AG04450 (cell line): ENCODE measurements at places on chromosomes 12 and 14.

- DNase-seq = no peak
Observed at GRCh38 chr14:37340353-37340752, 142.6 kb downstream of the MIPOL1 start.

DNA sequence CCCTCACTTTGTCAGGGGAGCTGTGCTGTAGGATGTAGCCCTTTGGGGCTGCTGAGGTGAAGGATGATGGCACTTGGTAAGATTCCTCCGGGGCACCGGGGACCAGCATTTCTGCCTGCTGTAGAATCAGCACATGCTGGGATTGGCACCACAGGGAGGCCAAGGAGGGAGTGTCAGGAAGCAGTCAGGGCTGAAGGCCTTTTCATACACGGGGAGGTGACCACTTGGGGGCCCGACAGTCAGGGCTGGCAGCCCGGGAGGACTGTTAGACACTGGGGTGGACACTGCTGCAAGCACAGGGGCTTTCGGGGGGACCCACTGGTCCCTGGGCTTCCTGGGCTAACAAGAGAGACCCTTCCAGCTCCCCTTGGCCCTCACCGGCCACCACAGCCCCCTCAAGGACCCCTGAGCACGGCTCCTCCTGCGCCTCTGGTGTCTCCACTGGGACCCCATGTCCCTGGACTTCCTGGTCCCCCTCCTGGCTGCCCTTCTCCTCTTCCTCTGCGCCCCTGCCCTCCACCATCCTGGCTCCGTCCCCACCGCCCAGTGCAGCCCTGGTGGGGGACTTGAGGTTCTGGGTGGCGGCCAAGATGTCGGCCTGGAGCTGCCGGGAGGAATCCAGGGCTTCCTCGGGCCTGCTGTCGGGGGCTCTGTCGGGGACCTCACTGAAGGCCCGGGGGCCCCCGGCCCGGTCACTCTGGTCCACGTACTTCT is 6.5 kb downstream of the TMEM119 start:
- no peak for DNase-seq

- DNase-seq = no peak
Observed at GRCh38 chr14:93002049-93002448, 79.1 kb downstream of the CHGA start.

- DNase-seq = no peak
Observed at GRCh38 chr12:65019696-65020234, 101.3 kb downstream of the WIF1 start.

GRCh38 chr12:38138225-38139221 is 178.1 kb upstream of the ALG10B start:
- DNase-seq = peak; percentile 27

DNA sequence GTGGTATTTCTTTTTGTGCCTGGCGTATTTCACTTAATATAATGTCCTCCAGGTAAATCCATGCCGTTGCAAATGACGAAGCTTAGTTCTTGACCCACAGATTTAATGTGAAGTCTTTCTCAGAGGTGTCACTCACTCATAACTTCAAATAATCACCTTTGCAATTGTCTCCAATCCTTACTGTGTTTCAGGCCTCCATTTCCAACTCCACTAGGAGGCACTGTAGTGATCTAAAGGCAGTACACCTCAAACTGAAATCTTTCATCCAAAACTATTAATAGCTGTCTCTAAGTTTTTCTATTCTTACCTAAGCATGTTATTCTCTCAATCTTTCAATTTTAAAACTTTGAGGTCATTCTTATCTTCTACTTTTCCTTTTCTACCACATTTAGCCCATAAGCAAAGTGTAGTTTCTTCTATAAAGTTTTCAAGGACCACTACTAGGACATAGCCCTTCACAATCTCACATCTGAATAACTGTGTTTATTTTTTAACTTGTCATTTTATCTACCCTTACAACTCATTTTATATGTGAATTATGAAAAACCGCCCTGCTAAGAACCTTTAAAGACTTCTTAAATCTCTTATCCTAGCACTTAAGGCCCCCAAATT is 25.5 kb upstream of the FBXO34 start:
- no peak for DNase-seq

DNA sequence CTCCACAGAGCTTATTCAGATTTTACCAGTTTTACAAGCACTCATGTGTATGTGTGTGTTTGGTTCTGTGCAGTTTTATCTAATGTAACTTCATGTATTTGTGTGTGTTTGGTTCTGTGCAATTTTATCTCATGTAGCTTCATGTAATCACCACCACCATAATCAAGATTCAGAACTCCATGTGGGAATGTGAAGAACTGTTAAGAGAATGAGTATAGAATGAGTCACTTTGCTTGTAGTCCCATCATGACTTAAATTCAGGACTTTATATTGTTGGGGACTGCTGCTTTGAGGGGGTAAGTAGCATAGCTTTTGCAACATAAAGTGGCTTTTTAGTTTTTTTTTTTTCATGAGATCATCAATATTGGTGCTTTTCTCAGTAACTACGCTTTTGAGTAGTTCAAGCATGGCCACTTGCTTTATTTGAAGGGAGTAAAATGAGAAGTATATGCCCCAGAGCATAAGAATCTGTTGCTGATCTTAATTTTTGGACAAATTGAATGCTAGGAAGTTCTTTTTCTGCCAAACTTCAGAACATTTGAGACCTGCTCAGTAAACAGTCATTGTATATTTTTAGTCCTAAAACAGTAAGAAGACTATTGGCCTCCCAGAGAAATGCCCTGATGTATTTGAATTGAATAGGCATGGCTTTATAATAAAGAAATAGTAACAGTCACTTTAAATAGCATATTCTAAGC is 28.8 kb downstream of the PROX2 start:
- no peak for DNase-seq

DNA sequence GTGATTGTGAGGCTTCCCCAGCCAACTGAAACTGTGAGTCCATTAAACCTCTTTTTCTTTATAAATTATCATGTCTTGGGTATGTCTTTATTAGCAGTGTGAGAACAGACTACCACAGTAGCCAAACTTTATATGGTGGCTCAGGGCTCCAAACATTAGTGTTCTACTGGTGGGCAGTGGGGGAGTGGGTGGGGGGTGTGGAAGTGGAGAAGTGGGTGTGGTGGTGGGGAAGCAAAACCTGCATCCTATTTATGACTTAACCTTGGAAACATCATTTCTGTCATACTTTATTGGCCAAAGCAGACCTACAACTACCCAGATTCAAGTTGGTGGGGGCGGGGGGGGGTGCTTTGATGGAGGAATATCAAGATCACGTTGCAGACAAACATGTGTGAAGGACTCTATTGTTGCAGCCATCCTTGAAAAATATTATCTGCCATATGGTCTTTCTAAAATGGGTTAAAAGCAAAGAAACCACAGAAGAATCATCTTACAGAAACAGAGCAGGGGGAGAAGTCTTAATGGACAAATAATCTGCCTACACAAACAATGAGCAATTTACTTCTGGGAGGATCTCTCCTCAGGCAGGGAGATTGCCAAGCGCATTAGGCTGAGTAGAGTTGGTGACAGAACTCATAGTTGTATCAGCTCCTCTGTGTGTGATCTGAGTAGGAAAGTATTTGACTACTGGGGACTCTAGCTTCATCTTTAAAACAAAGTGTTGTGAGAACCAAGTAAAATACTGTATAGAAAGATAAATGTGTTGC is 1.4 kb upstream of the PWP1 start:
- DNase-seq = no peak

DNA sequence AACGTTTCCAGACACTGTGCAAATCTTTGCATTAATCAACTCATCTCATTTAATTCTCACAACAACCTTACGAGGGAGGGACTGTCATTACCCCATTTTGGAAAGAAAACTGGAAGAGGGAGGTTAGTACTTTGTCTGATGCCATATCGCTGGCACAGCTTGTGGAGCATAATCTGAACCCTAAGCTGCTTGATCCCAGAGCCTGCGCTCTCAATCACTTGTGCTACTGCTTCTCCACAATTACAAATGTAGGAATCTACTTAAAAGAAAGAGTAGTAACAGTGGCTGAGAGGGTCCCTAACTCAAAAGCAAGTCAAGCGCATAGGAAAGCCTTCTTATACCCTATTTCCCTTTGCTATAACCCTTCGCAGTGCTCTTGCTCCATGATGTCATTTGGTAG is 3.2 kb downstream of the EFS start:
- DNase-seq = no peak

GRCh38 chr12:47868041-47868440 is 36.8 kb downstream of the VDR start:
- no peak for DNase-seq

DNA sequence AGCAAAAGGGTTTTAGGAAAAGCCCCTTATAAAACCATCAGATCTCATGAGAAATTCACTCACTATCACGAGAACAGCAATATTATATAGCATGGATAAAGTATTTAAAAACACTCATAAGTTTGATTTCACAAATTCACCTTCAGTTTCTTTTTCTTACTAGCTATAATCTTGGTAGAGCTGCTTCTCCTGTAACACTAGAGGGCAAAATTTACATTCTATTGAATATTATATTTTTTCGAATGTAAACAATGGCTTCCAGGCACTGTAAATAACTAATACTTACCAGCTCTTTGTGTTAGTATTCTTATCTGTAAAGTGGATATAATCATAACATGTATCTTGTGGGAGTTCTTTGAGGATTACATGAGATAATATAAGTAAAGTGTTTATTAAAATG is 259.6 kb downstream of the CCER1 start:
- no peak for DNase-seq

- no peak for DNase-seq
Observed at GRCh38 chr12:42097971-42098370, 46.7 kb downstream of the GXYLT1 start.

- DNase-seq = no peak
Observed at GRCh38 chr14:95918466-95918865, 41.8 kb downstream of the TUNAR start.

DNA sequence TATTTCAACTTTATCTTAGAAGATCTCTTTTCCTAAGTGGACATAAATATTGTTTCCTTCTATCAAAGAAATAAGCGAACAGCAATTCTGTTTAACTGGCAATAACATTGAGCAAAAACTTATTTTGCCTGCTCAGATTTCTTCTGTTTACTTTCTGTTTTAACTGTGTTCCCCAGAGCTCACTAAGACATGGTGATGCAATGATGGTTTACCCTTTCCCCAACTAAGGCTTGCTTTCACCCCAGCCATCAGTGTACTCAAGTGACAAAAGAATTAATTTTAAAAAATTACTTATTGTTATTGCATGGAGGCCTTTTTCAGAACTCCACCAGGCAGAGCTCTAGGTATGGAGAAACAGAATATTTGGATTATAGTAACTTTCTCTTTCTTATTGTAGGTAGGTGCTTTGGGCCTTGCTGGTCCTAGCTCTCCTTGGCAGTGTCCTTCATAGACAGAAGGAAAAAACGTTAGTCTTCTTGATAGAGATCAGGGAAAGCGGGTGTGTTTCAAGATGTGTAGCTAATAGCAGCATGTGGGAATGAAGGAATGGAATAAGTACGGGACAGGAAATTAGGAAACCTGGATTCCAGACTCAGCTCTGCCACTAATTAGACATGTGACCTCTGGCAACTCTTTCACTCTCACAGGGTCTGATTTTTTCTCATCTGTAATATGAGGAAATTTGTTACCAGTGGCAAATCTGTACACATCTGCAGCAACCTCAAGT is 14.6 kb upstream of the DDHD1 start:
- DNase-seq = no peak

GRCh38 chr14:101889898-101890297 is 74.5 kb upstream of the DYNC1H1 start:
- no peak for DNase-seq

DNA sequence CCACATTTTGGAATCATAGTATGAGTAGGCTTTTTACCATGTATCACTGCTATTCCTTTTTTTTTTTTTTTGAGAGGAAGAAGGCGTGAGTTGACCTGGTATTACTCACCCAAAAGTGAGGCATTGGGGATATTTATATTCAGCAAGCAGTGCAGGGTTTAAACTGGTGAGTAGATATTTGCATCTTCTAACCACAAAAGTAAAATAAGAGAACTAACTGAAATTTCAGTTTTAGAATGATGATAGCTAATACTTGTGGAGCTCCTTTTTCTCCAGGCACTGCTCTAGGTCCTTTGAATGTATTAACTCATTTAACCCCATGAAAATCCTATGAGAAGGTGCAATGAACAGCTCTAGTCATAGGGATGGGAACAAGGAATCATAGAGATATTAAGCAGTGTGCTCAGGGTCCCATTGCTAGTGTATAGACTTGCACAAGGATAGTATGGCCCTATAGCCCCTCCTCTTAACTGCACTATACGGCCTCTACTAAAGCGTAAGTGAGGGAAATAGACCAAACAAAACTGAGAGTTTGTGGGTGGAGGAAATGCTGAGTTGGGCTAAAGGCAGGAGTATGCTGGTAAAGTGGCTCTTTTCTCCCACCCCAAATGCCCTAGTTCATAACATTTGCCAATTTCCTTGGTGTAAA is 104.3 kb upstream of the MAX start:
- peak; percentile 58 for DNase-seq

GRCh38 chr12:26767865-26768264 is 65.1 kb downstream of the ITPR2 start:
- no peak for DNase-seq

DNA sequence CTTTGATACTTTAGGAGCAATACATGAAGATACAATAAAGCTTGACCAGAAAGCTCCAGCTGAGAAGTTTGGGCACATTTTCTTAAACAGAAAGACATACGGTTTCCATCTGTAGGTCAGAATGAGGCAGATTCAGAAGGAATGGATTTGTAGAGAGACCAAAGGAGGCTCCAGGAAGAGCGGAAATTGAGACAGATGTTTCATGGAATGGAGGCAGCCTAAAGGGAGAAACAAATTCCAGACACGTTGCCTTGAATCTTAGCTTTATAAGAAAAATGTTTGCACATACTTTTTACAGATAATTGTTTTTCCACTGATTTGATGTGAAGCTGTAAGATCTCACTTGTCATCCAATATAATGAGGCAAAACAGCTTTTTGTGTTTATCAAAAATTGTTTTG is 24.8 kb downstream of the EPYC start:
- DNase-seq = no peak

DNA sequence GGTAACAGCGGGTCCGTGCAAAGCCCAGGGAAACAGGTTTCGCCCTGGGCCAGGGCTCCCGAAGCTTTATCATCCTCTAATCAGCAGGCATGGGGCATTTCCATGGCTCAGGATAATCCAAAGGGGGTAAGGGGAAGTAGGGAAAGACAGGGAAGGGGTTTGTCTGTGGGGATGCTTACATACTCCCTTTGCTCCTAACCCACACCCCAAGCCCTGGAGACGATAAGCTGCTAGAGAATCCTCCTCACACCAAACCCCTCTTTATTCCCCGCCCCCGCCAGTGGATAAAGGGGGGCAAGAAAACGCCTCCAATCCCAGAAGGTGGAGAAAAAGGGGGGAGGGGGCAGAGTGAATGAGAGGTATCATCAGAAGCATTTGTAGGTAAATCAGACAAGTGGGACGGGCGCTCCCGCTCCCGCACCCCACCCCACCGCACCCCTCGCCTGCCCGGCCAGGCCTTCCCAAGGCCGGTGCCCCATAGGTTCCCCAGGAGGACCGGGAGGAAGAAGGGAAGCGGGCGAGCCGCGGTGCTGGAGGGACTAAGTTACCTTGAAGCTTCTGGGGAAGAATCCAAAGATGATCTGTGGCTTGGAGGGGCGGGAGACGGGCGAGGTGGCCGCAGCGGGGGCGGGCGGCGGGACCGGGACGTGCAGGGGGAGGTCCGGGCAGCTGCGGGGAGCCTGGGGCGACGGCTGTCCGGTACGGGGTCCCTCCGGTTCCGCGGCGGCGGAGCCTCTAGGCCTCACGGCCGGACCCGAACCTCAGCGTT is 762 bp downstream of the PPP2R5E start:
- no peak for DNase-seq
